GM10248 (cell line): ENCODE measurements at places on chromosomes 6 and 20.

DNA sequence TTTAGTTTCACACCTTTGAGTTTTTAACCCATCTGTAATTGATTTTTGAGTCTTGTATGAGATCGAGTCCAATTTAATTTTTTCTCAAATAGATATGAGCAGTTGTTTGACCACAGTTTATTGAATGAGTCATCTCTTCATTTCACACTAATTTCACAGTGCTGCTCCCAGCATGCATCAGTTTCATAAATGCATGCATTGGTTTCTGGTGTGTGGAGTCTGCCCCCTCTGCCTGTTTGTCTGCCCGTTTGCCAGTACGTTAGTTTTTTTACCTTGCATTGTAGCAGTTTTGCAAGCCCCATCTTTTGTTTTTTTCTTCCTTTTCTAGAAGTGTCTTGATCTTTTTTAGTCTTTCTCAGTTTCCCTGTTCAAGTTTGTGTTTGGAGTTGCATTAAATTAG, 11.9 kb downstream of the SLX4IP start:
- peak; percentile 77 for DNase-seq

DNA sequence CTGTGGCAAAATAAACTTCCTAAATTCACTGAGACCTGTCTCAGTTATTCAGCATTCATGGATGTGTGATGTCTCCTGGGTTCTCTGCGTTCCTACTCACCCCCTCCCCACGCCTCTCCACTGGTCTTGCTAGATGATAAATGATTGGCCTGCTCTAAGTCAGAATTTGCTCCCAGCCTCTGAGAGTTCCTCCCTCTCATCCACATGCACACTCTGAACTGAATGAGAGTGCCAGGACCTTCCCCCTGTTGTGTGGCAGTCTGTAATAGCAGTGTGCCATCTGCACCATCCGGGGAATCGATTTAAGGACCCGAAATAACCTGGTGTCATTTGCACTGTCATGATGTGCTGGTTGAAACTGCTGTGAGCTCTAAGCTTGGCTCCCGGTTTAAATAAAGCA, 135.8 kb upstream of the AFDN start:
- no peak for DNase-seq

GRCh38 chr6:154488248-154488593, 22.3 kb downstream of the CNKSR3 start:
- DNase-seq: no peak

DNA sequence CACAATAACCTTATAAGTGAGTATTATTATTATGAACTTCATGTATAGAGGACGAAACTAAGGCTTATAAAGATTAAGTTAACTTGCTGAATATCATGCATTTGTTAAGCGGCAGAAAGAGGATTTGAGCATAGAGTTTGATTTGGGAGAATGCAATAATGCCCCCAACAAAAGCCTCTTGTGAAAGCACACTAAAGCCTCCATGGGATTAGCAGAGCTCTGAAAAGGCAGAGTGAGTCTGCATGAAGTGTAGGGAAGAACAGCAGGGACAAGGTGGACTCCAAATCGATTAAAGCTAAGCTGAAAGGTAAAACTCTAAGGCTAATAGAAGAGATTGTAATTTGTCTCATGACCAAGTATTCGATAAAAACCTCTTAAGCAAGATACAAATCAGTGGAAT, 100.3 kb downstream of the SH3BGRL2 start:
- DNase-seq: no peak

DNA sequence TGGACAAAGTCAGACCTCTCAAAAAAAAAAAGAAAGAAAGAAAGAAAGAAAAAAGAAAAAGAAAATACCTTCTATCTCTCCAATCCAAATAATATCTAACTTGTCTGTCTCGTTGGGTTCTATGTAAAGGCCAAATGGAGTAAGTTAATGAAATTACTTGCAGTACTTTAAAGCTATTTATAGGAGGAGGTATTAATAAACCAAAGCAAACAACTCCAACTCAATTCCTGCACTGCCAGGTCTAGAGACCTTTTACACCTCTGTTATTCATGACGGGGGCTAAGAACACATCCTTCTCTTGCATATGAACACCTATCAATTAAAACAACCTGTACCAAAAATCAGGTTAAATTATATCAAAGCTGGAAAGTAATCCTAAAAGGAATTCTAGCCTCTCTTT, 80.6 kb downstream of the MAP3K5 start:
- DNase-seq: no peak

DNA sequence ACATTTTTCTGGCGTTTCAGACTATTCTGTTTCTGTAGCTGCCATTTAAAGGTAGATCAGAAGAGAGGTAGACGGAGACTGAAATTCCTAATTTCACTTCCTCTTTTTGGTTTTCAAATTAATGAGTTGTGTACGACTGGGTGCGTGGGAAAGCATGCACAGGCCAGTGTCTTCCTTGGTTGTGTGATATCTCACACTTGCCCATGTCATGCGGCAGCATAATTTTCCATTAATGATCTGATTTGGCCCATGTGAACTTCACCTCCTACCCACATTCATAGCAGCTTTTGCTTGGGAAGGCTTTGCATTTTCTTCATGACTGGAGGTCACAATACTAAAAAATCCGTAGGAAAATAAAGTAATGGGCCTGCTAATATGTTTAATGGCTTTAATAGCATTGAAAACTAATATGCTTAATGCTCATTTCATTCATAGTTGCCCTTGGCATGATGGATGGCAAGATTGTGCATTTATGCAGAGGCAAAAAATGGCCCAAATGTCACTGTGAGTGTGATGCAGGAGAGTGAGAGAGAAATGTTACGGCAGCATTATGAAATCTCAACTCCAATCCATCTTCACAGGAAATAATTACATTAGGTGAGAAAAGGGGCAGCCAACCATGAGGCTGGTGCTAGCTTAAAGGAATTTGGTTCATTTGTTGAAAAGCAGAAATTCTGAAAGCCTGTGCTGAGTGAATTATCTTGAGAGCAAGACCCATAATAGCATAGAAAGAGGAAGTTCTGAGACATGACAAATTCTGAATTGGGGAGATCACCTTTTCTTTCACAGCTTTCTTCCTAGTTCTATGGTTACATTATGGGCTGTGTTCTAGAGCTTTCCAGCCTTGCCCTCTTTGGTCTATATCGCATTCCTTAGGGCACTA, 69.0 kb upstream of the UST start:
- DNase-seq: peak; percentile 62

GRCh38 chr6:136703331-136703865, 88.9 kb downstream of the MAP3K5 start:
- DNase-seq: no peak

DNA sequence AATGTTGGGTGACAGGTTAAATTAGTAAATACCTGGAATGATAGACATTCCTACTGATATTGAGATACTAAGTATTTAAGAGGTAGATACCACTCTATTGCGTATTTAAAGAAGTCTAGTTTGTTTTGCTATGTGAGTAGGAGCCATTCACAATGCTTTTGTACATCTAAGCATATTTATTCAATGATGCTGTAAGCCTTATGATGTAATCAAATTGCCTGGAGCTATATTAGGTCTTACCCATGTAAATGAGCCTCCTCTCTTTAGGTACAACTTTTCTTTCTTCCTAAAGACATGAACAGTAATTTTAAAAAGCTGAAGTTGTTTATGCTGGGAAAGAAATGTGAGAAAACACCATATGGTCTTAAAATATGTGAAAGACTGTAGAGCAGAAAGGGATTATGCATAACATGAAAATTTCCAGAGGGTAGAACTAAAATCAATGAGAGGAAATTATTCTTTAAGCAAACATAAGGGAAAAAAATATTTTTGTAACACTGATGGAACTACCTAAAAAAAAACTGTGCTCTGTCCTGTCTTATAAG, 526.7 kb downstream of the EPHA7 start:
- DNase-seq: no peak

DNA sequence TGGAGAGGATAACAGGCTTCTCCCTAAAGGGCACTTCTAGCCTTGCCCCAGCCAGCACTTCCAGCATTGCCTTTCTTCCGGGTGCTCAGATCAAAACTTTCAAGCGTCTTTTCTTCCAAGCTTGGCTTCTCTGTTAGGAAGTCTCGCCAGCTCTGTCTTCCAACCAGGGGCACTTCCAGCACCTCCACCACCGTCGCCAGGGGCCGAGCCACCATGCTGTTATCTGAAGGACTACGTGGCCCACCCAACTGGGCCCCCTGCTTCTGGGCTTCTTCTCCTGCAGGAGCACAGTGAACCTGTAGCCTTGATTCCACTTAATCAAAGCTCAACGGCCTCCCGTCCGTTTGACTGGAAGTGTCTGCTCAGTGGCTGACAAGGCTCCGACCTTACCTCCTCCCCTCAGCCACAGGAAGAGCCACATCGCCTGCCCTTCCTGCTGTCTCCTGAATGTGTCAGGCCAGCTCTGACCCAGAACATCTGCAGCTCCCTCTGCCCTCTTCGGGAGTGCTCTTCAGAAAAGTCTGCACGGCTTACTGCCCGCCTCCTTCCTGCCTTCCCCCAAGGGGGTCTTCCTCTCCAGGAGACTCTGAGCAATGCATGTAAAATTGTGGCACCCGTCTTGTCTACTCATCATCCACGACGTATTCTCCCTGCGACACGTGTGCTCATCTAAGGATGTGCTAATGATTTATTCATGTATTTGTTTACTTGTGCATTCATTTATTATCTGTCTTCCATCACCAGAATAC, 527.0 kb downstream of the CDH26 start:
- no peak for DNase-seq

GRCh38 chr6:13445005-13445743, 42.2 kb downstream of the GFOD1 start:
- no peak for DNase-seq

DNA sequence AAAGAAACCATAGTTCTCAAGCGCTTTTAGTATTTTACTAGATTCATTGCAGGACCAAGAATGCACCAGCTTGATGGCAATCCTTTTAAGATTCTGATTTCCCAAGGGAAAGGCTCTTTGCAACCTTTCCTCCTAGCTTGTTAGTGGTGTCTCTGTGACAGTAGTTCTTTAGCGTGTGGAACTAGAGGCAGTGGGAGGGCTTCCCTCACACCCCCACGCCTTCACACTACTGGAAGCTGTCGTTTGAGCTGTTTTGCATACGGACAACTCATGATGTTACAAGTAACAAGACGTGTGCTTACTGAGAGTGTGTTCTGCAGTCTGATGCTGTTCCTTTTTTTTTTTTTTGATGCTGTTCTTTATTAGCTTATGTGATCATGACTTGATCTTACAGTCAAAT, 34.1 kb downstream of the EYA4 start:
- no peak for DNase-seq

- DNase-seq: no peak
These were observed 95.3 kb upstream of the VSTM2L start for GRCh38 chr20:37807471-37808232.

- DNase-seq: no peak
These were observed 11.8 kb downstream of the RIPOR2 start for GRCh38 chr6:24923885-24924401.

- DNase-seq: peak; percentile 95
These were observed at the start of gene NUP153 for GRCh38 chr6:17706580-17707370. Gene NUP153, minus strand, starts transcription at chr6:17706925. Its CDS starts 538 bp downstream, at chr6:17706387.

GRCh38 chr20:54110457-54110856, 40.1 kb upstream of the BCAS1 start:
- DNase-seq: no peak

DNA sequence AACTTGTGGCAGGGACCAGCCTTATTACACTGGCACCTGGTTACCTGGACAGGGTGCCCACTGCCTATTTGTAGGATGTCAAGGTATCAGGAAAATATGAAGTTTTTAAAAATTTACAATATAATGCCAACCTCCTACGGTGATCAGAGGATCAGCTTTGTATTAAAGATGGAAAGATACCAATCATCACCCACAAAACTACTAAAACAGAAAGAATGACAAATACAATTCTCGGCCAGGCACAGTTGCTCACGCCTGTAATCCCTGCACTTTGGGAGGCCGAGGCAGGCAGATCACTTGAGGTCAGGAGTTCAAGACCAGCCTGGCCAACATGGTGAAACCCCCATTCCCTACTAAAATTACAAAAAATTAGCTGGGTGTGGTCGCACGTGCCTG, 18.4 kb upstream of the PRND start:
- no peak for DNase-seq

GRCh38 chr20:35462351-35462750, 7.0 kb downstream of the CEP250 start:
- DNase-seq: no peak

DNA sequence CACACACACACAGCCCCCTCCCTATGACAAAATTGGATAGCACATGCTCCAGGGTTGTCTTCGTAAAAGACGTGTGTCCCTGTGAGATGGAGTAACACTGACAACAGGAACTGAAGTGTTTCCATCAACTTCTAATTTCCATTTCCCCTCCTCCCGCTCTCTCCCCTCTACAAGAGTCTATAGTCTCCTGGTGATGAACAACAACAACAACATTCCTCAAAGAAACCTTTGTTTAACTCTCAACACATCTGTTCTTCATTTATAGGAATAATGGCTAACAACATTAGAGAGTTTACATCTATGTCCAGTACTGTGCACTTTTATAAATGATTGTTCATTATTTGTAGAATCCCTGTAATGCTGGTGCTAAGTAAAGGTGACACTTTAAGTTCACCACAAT, 205.8 kb upstream of the SSTR4 start:
- DNase-seq: no peak

DNA sequence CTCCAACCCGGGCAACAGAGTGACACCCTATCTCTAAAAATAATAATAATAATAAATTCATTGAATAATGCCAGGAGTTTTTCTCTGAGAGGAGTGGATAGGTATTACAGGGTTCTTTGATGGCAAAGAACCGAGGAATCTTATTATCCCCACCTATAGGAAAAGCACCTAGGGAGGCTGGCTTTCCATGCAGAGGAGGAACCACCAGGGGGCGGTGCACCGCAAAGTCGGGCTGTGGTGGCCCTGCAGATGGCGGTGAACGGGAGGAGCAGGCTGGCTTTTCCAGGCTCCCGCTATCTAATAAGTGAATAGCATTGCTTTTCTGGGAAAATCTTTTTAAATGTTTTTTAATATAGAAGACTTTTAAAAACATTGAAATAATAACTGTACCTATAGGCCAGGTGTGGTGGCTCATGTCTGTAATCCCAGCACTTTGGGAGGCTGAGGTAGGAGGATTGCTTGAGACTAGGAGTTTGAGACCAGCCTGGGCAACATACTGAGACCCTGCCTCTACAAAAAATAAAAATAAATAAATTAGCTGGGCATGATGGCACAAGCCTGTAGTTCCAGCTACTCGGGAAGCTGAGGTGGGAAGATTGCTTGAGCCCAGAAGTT, 864.2 kb downstream of the KIF16B start:
- DNase-seq: peak; percentile 64

DNA sequence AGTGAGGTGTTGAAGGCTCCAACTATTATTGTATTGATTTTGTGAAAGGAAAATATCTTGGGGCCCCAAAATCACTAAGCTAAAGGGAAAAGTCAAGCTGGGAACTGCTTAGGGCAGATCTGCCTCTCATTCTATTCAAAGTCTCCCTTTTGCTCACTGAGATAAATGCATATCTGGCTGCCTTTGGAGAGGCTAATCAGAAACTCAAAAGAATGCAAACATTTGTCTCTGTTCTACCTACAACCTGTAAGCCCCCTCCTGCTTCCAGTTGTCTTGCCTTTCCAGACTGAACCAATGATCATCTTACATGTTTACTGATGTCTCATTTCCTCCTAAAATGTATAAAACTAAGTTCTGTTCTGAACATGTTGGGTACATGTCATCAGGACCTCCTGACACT, 125.9 kb downstream of the HTR1B start:
- no peak for DNase-seq

GRCh38 chr6:106513808-106514582, 115.3 kb downstream of the RTN4IP1 start:
- no peak for DNase-seq

- no peak for DNase-seq
These were observed 256.3 kb upstream of the TAB2 start for GRCh38 chr6:149060985-149061760.
